Activated CD4-positive, alpha-beta T cell treated with anti-CD3 and anti-CD28 coated beads, Interleukin-2, amount 50 U/mL, for 16 hours (primary cell): ENCODE measurements at places on chromosomes 16 and 17.

DNA sequence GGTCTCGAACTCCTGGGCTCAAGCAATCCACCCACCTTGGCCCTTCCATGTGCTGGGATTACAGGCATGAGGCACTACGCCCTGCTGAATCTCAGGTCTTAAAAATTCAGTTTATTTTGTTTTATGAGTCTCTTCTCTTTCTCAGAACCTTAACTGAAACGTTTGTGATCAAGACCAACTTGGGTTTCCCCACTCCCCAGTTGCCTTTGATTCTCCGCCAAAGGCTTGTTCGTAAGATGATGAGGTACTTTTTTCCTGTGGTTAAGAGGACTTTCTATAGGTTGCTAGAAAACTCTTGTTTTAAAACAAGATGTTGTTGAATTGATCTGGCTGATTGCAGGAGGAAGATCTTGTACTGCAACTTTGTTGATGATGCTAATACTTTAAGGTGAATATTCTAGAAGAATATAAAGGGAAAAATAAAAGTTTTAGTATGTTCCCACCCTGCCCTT, 11.7 kb downstream of the ABCC1 start:
- DNase-seq = peak; percentile 92

GRCh38 chr17:41329279-41329948, 13.9 kb upstream of the KRTAP17-1 start:
- peak; percentile 21 for DNase-seq

DNA sequence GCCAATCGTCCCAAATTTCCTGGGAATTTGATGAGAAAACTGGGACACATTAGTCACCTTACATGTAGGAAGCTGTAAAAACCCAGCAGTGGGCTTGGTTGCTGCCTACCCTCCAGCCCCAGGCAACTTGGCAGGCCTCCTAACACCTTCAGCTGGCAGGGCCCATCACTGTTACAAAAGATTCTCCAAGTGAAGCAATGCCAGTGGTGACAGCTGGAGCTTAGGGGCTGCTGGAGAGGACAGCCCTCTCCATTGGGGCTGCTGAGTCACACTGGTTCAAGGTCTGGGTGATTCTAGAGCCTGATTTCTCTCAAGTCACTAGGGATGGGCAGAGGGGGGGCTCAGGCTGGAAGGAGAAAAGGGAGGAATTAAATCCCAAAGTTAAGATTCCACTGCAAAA, 180.6 kb downstream of the COPRS start:
- no peak for DNase-seq

DNA sequence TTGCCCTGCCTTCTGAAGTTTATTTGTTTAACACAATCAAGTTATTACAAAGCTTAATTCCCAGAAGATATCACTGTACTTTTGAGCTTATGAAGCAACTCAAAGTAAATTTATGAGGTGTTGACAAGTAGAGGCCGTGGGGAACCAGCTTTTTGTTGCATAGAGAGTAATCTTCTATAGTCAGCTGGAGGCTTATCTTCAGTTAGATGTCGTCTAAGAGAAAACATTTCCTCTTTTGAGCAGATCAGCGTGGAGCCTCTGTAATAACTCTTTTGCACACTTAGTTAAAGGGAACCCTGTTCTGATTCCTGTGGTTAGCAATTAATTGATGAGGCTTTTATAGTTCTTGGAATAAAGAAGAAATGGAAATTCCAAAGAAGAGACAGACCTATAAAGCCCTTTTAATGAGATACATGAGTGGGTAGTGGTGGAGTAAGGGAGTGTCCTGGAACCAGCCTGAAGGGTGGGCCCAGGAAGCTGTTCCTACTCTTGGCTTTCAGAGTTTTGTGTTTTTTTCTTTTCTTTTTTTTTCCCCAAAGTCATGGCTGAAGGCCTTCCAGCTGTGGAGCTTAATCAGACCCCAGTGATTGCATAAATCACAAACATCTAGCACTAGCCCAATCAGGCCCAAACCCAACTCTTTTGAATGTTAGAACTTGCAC, 28.9 kb upstream of the MAP3K14 start:
- no peak for DNase-seq

- no peak for DNase-seq
These were observed 58.6 kb downstream of the KSR1 start for GRCh38 chr17:27514595-27515413.

DNA sequence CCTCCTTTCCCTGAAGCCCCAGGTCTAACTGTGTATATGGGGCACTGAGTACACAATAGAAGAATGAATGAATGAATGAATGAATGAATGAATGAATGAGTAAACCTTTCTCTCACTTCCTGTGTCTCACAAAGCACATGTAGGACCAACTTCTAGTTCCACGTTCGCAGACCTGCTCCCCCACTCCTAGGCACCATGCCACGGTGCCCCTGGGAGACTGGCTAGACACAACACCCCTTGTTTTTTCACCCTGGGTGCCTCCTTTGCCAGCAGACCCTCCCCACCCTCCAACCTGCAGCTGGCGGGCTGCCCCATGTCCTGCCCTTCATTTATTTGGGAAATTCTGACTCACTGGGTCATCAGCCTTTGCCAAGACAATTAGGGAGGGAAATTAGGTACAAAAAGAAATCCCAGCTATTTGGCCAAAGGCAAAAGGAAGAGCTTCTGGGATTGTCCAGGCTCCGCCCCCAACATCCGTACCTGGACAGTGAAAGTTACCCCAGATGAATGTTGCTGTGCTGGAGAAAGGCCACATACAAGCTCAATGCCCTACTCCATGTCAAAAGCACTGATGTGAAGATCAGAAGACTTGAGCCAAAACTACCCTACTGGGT, 7.7 kb downstream of the CES1 start:
- no peak for DNase-seq

DNA sequence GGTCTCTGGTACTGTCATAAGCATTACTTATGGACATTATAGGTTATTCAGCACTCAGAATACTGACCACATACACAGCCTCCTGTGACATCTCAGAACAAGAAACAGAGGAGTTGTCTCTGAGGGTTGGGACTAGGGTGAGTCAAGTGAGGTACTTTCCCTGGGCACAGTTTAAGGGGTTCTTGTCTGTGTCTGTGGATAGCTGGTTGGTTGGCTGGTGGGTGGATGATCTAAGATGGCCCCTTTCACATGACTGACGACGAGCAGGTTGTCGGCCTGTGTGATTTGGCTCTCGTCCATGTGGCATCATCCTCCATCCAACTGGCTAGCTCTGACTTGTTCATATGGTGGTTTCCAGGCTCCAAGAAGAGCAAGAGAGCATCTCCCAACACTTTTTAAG, 163.9 kb downstream of the PRKCB start:
- DNase-seq = peak; percentile 61

GRCh38 chr17:47862621-47863440, 11.9 kb upstream of the SP6 start:
- no peak for DNase-seq

GRCh38 chr17:40101367-40102210, 1.2 kb upstream of the NR1D1 start:
- DNase-seq = no peak

DNA sequence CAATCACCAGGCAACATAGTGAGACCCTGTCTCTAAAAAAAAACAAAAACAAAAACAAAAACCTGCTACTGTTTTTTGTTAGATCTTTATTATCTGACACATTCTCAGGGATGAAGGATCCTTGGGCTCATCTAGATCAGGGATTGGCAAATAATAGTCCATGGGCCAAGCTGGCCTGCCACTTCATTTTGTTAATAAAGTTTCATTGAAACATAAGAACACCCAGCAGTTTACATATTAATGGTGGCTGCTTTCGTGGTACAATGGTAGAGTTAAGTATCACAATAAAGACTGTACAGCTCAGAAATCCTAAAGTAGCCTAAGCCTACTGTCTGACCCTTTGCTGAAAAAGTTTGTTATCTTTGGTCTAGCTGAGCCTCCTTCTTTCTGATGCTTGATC, 32.9 kb upstream of the CLEC18A start:
- no peak for DNase-seq

DNA sequence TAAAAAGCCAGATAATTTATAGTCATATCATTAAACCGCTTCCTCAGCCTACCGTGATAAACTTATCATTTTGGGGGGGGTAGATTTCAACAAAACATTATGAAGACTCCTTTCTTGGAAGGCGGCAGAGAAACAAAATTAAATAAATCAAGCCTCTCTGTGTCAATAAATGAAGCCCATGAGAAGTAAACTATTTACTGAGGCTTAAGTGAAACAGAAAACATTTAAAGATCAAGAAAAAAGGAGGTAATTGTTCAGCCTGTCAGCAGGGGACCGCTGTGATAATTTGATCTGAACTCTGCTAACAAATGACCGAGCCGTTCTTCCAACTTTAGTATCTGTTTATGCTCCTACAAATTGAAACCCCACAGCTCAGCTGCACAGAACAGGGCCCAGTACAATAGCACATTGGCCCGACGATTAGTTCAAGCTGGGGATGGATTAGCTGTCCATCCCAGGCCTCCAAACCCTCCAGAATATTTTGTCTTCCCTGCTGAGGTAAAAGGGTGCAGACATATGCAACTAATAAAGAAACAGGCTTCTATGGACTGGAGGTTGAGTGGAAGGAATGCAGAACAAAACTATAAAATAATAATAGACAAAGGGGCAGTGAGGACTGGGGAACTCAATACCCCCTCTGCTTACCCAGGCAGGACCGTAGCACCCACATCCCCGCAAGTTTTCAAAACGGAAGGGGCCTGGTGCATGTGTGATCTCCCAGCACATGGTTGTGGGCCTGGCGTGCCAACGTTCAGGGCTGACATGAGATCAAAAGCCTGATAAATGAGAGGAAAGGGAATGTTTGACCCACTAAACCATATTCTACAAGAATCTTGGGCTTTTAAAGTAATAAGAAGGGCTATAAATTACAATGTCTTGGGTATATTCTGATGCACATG, 298.1 kb upstream of the IRX5 start:
- no peak for DNase-seq

DNA sequence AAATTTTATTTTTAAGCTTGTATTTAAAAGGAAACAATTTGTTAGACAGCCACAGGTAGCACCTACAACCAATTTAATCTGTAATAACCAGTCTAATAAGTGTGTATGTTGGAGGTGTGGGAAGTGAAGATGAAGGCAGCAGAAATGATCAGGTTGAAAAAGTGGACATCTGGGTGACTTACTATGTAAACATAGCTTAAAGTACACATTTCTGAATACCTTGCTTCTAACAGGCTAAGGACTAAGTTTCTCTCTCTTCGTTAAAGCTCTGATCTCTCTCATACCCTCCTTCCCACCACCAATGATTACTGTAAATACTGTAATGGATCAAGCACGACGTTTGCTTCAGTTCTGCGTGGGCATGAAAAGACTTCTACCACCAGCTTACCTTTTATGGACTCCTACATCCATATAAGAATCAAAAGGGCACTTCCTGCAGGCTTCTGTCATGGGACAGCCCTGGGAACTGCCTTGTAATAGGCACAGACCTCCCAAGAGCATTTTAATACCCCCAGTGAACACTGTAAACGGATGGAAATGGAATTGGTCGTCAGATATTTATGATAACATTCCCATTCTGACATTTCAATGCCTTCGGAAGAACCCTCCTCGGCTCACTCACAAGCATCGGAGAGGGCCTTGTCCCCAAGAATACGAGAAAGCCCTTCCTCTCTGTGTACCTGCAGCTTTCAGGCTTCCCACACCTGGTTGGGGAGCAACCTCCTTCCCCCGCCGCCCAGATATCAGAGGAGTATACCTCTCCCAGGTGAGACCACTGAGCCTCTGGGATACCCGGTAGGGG, 700 bp downstream of the CCDC43 start:
- DNase-seq = no peak

- DNase-seq = peak; percentile 100
These were observed at the start of gene EIF5A for GRCh38 chr17:7306911-7307685. Gene EIF5A (plus strand): TSS chr17:7307628. CDS start chr17:7309636, 2,008 bp downstream.

GRCh38 chr17:7686222-7687071, 843 bp downstream of the TP53 start:
- DNase-seq = peak; percentile 83

DNA sequence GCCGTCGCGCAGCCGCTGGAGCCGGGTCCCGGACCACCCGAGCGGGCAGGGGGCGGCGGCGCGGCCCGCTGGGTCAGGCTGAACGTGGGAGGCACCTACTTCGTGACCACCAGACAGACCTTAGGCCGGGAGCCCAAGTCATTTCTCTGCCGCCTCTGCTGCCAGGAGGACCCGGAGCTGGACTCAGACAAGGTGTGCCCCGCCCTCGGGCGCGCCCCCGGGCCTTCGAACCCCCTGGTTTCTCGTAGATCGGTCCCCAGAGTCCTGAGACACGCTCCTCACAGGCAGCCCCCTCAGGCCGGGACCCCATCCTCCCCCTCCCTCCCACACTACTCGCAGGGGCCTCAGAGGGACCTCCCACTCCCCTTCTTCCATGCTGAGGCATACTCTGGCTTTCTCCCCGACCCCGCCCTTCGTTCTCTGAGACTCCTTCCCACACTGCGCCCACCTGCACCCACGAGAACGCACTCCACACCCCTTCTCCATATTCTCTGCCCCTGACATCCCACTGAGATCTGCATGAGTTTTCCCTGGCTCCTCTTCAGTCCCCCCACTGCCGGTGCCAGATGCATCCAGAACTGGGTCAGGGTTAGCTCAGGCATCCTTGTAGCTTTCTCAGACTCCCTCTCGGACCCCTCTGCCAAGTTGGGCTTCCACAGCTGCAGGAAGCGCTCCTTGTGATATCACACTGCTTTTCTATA, 523 bp downstream of the KCTD2 start:
- no peak for DNase-seq
